Mammary microvascular endothelial cell (primary cell): ENCODE measurements at places on chromosomes 16 and 17. TPM values are rescaled to one million over a fixed set of nuclear protein-coding genes. Genes with fewer than 3 reads are reported as not detected.

Gene HS3ST3A1
- 0.07 TPM in 1 of 2 replicates, not detected in the other for total RNA-seq

Gene CACNG4
- not detected in 2 replicates for total RNA-seq

Gene PRDM7
- total RNA-seq, result not detected in 2 replicates

Gene OR1A1
- not detected in 2 replicates for total RNA-seq

Gene CCDC200
- total RNA-seq, result not detected in 2 replicates

Gene KCNH4
- 0.07 and 0.15 TPM in 2 replicates for total RNA-seq

Gene PRRT2
- total RNA-seq, result not detected in 2 replicates

Gene KRTAP4-6
- total RNA-seq, result not detected in 2 replicates

Gene LPO
- not detected in 2 replicates for total RNA-seq

Gene EPX
- total RNA-seq, result not detected in 2 replicates

Gene SLC6A4
- 1.9 and 3.0 TPM in 2 replicates for total RNA-seq
